ENCODE measurements at places on chromosomes 12 and 14. TPM values are rescaled to one million over a fixed set of nuclear protein-coding genes. Genes with fewer than 3 reads are reported as not detected.

Gene GPR68
- 0.51 TPM for total RNA-seq

Gene DNAH10
- not detected for total RNA-seq

Gene TAS2R50
- total RNA-seq = 1.5 TPM

Gene LAG3
- 4.1 TPM for total RNA-seq
